Fibroblast of skin of right biceps (primary cell): ENCODE measurements at places on chromosomes 12 and 14.
A peak's percentile ranks its signal among the peaks of the same experiment; 100 is the strongest.

GRCh38 chr14:59336098-59336497 is 129.1 kb downstream of the GPR135 start:
- peak; percentile 49 for DNase-seq

GRCh38 chr14:33814010-33814409 is 136.9 kb downstream of the EGLN3 start:
- no peak for DNase-seq

DNA sequence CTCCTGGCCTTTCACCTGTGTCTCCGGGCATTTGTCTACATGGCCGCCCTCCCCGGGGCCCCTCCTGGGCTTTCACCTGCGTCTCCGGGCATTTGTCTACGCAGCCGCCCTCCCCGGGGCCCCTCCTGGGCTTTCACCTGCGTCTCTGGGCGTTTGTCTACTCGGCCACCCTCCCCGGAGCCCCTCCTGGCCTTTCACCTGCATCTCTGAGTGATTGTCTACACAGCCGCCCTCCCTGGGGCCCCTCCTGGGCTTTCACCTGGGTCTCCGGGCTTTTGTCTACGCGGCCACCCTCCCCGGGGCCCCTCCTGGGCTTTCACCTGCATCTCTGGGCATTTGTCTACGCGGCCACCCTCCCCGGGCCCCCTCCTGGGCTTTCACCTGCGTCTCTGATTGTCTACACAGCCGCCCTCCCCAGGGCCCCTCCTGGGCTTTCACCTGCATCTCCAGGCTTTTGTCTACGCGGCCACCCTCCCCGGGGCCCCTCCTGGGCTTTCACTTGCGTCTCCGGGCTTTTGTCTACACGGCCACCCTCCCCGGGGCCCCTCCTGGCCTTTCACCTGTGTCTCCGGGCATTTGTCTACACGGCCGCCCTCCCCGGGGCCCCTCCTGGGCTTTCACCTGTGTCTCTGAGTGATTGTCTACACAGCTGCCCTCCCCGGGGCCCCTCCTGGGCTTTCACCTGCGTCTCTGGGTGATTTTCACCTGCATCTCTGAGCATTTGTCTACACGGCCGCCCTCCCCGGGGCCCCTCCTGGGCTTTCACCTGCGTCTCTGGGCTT is 68.0 kb upstream of the GALNT9 start:
- no peak for DNase-seq

GRCh38 chr12:111170543-111170942 is 198.4 kb downstream of the PHETA1 start:
- no peak for DNase-seq

- no peak for DNase-seq
Measured at GRCh38 chr12:112894128-112894527, 12.6 kb upstream of the OAS1 start.

DNA sequence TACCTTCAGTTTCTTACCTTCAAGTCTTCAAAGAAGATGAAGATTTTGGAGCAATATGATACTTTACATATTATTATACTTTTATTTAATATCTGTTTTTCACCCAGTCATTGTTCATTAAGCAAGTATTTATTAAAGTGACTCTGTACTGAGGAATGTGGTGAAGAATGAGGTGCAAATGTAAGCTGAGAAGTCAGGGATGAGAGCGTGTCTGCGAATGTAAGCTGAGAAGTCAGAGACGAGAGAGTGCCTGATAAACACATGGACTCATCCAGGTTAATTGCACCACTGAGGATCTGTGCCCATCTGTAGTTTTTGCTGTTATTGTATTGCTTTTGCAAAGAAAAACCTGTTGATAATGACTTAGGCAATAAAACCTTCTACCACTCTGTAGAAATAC is 211.9 kb upstream of the FAR2 start:
- DNase-seq = peak; percentile 72

DNA sequence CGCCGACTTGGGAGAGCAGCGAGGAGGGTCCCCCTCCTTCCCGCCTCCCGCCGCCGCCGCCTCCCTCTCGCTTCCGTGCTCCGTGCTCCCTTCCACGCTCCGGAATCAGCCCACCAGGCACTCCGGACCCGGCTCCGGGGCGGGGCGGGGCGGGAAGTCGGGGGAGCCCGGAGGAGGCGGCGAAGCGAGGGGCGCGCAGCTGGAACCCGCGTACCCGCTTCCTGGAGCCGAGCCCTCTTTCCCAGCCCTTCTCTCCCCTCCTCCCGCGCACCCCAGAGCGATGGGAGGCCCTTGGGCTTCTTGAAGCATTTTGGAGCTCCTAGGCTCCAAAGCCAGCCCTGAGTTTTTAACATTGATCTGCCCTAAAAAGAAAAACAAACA is at the start of gene SYNDIG1L:
TSS of gene SYNDIG1L (minus strand) at position 9 of the 381 bp plus-strand sequence. CDS start 16,466 bp downstream, outside the sequence.
- DNase-seq = no peak

DNA sequence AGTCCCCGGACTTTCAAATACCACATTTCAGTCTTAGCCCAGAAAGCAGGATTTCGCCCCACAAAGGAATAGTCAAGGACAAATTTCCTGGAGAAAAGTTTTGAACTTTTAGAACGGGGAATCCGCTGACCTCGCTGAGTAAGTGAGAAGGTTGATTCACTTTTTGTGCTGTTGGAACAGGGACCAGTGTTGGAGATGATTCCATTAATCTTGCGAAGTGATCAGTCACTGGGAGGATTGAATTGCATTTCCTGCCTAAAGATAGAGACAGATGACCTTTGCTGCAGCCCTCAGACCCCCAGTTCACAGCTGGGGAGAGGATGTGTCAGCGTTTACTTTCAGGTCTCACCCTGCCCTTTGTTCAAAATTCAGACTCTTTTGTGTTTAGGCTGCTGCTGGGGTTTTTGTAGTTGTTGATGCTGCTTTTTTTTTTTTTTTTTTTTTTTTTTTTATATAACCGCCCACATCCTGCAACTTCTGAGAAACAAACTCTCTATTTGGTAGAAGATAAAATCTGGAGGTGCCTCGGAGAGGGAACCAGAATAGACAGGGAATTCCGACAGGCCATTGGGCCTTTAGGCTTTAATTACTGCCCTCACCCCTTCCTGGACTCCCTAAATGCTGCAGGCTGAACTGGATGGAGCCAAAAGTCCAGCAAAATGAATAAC is 9.8 kb upstream of the KDM2B start:
- DNase-seq = peak; percentile 75

GRCh38 chr14:82239223-82239622 is 705.6 kb upstream of the SEL1L start:
- no peak for DNase-seq

DNA sequence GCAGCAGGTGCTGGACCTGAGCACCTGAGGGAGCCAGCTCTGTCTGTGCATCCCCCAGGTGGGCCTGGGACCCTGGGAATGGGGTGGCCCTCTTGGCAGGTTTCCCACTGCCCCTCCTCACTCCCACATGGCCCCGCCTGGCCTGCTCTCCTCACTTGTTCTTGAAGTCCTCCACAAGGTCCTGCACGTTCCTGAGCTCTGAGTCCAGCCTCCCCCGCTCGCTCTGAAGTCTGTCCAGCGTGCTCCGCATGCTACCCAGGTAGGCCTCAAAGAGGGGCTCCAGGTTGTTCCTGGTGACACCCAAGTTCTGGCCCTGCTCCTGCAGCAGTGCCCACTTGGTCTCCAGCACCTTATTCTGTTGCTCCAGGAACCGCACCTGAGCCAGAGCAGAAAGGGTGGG is 2.9 kb downstream of the KRT79 start:
- no peak for DNase-seq

DNA sequence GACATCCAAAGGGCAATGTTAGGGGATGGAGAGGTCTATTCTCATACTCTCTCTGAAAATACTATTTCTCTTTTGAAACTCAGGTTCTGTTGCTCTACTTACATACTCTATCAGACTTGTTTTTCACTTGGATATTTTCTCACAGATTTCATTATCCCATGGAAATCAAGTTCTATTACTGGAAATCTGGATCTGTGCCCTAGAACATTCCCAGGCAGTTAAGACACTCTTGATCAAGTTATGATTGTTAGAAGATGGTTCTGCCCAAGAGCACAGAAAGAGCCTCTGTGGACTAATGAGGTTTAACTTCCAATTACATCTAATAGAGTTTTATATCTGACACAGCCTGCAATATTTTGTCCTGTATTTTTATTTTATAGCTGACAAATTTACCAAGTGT is 591.0 kb upstream of the ATP2B1 start:
- DNase-seq = no peak

DNA sequence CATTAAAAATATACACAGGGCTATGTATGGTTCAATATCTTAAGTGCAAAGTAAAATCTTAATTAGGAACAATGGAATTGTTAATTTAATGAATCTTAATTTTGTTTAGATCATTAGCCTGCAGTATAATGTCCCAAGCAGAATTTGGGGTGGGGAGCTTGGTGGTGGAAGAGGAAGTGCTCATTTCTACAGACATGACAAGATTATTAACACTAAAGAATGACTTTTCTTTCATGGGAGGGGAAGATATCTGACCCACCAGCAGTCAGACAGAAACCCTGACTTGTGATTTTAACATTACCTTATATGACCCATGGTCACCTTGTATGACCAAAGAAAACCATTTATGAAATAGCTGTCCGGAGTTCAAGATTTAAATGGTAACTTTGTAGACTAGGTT is 41.3 kb upstream of the HIF1A start:
- no peak for DNase-seq

- no peak for DNase-seq
Measured at GRCh38 chr14:42617005-42617404, 1010.3 kb downstream of the LRFN5 start.

DNA sequence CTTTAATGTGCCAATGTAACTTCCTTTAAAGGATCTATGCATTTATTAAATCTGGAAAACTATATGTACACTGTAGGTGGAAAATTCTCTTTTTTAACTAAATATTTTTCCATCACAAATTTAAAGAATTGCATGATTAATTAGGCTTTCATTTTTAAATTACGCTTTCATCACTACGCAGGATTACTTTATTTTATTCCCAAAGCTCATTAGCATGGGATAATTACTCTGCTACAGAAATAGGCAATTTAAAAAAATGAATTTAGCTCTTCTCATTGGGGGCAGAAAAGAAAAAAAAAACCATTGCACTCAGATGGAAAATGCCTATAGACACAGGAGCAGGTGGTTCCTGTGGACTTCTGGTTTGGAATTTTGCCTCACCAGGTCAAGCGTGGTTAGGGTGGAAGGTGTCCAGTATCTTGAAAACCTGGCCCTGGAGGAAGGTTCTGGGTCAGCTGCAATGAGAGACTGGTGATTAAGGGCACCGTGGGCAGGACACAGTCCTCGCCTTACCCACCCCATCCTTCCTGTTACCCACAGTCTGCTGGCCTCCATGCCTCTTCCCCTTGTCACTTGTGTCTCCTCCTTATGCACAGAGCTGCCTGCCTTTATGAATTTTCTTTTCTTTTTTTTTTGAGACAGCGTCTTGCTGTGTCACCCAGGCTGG is 17.3 kb upstream of the RIN3 start:
- no peak for DNase-seq

DNA sequence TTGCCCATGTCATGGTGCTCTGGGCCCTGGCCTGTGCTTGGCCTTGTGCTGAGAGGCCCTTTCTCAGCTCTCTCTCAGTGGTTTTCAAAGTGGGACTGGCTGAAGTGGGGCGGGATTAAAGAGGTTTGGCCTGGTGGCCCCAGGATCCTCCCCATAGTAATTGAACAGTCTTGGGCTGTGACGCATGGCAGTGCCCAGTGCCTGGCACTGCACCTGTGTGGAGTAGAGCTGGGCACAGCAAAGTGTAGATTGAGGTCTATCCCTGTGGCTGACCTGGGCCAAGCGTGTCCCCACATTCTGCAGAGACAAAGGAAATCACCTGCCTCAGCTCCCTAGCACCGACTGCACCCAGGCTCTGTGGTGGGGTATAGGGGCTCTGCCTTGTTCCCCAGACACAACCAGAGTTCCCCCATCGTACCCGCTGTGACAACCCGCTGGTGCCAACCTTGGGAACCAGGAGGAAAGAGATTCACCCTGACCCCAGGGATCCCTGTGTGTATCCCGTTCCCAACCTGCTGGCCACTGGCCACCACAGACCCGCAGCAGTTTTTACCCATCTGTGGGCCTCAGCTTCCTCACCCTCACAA is 9.9 kb upstream of the CYP46A1 start:
- no peak for DNase-seq

DNA sequence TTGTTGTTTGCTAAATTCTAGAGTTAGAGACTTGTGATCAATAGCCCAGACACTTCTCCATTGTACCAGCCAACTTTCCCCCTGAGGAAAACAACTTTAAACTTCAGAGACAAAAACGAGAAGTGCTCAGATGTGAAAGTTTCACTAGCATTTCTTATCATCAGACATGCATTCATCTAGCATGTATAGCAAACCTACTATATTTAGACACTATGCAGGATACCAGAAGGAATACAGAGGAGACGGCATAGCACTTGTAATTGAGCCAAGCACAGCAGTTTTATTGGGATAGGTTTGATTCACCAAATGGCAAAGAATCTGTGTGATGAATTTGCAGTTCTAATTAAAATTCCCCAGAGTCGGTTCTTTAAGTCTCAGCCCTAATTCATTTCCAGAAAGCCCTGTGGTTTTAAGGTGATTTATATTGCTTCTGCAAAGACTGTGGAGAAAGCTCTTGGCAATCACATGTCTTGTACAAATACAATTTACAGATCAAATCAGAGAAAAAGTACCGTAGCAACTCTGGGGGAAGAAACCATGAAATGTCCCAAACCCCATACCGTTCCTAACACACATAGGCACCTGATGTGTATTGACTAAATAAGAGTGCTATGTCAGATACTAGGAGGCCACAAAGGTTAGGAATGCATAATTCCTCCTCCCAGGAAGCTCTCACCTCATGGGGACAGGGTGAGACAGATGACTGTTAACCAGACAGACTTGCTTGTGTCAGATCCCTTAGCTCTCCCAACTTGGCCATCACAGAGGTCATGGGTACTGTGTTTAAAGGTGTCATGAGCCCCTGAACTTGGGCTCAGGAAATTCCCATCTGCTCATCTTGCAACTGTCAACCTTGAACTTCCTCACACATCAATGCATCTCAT is 69.6 kb upstream of the KRAS start:
- peak; percentile 92 for DNase-seq

DNA sequence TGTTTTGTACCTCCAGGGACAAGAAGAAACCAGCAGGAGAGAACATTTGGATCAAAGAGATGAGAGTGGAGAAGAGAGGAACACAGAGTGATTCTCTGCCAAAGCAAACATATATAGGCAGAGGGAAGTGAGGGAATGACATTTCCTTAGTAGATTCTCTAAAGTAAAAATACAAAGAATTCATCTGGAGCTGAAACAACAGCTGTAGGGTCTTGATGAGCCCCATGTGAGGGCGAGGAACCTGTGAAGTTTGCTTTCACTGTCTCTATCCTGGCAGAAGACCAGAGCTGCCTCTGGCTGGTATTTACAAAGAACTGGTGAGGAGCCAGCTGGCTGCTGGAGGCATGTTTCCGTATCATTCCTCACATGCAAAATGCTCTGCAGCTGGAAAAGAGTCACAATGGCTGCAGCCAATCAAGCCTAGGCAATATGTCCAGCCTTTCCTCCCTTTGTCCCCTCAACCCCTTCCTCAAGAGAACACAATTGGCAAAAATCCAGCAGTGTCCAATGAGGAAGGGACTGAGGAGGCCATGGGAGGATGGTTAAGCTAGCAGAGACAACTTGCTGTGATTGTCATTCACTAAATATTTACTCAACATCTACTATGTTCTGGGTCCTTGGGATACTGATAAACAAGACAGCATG is 122.5 kb downstream of the PHLDA1 start:
- peak; percentile 73 for DNase-seq

- no peak for DNase-seq
Measured at GRCh38 chr12:32522331-32523221, 123.2 kb downstream of the FGD4 start.
